Omental fat pad (tissue), 4 donors: ENCODE measurements at places on chromosomes 4 and X.

DNA sequence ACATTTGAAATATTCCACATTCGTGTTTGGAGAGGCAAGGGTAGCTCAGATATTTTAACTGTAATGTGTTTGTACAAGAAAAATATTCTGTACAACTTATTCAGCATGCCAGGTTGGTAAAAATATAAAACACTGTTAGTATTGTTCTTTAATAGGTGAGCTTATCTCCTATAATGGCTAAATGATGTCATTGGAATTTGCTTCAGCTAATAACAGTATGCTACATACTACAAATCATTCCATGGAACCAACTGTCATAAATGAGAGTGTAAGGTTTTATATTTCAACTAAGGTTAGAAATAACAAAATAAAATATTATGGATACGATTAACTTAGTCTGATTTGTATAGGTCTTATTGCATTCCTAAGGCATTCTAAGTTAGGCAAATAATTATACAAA, 206.6 kb downstream of the ADGRL3 start:
- no peak for DNase-seq

DNA sequence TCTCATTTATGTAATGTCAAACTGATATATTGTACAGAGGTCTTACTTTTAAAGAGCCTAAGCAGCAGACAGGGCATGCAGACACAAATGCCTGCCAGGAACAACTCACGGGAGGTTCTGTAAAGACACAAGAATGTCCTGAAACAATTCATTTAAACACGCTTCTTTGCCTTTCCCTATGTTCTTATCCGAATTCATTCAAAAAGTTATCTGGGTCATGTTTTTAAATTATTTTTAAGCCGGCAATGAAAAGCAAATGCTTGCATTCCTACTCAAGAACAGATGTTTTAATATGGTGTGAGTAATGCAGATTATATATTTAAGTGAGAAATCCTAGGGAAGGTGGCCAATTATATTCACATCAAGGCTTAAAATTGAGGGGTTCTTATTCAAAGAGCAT, 192.6 kb downstream of the PDGFC start:
- no peak for DNase-seq

DNA sequence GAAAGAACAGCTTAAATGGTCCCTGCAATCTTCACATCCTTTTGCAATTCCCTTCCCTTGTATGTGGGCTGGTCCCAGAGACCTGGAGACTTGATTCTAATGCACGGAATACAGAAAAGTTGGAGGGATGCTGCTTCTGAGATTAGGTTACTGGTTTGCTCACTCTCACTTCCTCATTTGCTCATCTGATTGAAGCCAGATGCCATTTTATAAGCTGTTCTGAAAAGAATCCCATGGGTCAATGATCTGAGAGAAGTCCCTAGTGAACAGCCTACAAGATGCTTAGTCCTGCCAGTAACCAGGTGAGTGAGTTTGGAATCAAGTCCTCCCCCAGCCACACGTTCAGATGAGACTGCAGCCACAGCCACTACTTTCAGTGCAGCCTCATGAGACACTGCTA, 35.9 kb downstream of the MAGEA1 start:
- no peak for DNase-seq

- no peak for DNase-seq
Observed at GRCh38 chr4:171473155-171473554, 340.0 kb upstream of the GALNTL6 start.

- no peak for DNase-seq
Observed at GRCh38 chr4:140019619-140020347, 134.2 kb downstream of the MAML3 start.

- no peak for DNase-seq
Observed at GRCh38 chr4:53994382-53995102, 69.9 kb downstream of the CHIC2 start.

GRCh38 chr4:21410372-21410771, 538.2 kb downstream of the KCNIP4 start:
- DNase-seq = no peak

DNA sequence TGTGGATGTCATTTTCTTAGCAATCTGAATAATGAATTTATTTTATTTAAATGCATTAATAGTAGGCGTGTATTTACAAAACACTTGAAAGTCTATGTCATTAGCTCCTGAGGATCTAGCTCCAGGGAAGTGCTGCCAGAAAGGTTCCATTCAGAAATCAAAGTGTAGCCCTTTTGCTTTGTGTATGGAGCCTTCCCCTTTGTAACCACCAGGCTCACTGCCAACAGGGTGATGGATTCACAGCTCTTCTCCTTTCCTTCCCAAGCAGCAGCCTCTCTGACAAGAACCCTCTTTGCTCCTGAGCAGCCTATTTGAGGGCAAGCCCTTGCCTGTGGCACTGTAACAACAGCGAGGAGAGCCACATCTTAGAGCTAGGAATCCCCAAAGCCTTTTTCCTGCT, 286.0 kb upstream of the RASGEF1B start:
- no peak for DNase-seq

GRCh38 chr4:8127051-8127826, 31.4 kb downstream of the ABLIM2 start:
- DNase-seq = no peak

DNA sequence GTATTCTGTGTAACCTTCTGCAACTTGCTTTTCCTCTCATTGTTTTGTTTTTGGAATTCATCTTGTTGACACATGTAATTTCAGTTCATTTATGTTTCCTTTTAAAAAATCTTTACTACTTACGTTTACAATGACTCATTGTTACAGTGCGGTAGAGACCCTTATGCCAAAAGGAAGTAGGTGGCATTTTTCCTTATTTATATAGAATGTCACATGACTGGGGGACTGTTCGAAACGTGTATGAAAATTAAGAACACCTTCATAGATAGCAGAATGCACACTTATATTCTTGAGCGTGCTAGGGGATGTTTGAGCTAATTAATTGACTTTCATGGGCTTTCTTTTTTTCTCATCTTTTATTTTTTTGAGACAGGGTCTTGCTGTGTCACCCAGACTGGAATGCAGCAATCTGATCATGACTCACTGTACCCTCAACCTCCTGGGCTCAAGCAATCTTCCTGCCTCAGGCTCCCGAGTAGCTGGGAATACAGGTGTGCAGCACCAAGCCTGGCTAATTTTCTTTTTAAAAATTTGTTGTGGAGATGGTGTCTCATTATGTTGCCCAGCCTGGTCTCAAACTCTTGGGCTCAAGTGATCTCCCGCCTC, 7.3 kb downstream of the REPS2 start:
- no peak for DNase-seq

GRCh38 chrX:136322064-136322463, 21.3 kb downstream of the ADGRG4 start:
- DNase-seq = no peak

GRCh38 chr4:73772363-73772762, 32.0 kb downstream of the CXCL8 start:
- DNase-seq = no peak
